ENCODE measurements at places on chromosomes 1 and 21. TPM values are rescaled to one million over a fixed set of nuclear protein-coding genes. Genes with fewer than 3 reads are reported as not detected.

DNA sequence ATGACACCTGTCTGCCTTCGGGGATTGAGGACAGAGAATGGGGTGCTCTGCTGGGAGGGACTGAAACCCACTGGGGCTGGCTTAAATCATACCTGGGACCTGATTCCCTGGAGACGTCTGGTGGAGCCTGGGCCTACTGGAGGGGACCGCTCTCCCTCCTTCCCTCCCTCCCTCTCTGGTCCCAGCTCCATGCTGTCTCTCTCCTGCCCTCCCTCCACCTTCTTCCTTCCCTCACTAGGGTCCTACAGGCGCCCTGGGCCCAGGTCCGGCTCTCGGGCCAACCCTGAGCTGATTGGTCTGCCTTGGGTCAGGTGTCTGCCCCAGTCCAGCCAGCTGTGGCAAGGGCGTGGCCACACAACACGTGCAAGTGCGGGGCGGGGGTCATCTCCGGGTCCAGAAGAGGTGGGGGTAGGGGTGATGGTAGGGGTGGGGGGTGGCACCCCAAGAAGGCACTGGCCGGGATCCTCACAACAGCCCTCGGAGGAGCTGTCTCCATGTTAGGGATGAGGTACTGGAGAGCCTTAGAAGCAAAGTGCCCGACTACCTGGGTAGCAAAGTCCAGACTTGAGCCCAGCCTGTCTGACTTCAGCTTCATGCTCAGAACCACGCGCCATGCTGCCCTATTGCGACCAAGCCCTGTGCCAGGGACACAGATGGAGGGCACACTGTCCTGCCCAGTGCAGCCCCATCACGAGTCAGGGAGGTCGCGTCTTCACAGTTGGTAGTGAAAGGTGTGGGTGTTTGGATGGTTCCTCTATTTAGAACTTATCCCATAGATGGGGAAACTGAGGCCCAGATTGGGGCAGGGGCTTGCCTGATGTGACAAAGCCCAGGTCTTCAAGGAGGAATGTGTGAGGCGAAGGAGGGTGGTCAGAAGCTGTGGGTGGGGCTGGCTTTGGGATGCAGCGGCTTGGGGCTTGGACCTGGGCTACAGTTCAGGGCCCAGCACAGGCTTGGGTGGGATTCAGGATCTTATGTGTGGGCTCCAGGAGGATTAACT is 574.1 kb downstream of the PTPRU start:
- H3K36me3 ChIP-seq, result no peaks in the 10 kb centered on the region
- no peak overlapping the region for H3K4me3 ChIP-seq
- no peak overlapping the region for H3K27ac ChIP-seq
- peaks cover 11% of the 10 kb centered on the region for H3K27me3 ChIP-seq

DNA sequence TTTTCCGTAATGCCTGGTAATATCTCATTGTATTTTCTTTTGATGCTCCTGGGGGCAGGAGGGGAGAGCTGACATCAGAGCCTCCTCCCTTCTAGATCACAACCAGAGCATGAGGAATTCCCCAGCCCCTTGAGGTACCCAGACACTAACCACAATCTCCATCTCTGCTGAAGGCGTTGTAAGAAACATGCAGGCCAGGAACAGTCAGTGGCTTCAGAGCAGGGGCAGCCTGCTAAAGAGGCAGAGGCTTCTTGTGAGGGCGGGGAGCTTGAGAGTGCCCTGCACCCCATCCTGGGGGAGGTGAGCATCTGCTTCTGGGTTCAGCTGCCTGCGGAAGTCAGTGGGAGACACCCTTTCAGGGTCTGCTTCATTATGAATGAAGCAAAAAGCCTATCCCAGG is 19.0 kb downstream of the MAPKAPK2 start:
- H3K4me3 ChIP-seq, result peak overlapping the region; percentile 55
- peak overlapping the region; percentile 57 for H3K27ac ChIP-seq

GRCh38 chr1:115201598-115201997 is 112.3 kb upstream of the TSPAN2 start:
- no peaks in the 10 kb centered on the region for H3K36me3 ChIP-seq
- peaks cover 27% of the 10 kb centered on the region for H3K27me3 ChIP-seq
- no peaks in the 10 kb centered on the region for H3K4me1 ChIP-seq

- H3K4me1 ChIP-seq, result no peaks in the 10 kb centered on the region
- no peaks in the 10 kb centered on the region for H3K36me3 ChIP-seq
- no peak overlapping the region for H3K4me3 ChIP-seq
- no peak for DNase-seq
Measured at GRCh38 chr1:201383647-201384405, 6.3 kb upstream of the TNNT2 start.

Gene CFHR1
- not detected for total RNA-seq

Gene AMY1A
- not detected for total RNA-seq

DNA sequence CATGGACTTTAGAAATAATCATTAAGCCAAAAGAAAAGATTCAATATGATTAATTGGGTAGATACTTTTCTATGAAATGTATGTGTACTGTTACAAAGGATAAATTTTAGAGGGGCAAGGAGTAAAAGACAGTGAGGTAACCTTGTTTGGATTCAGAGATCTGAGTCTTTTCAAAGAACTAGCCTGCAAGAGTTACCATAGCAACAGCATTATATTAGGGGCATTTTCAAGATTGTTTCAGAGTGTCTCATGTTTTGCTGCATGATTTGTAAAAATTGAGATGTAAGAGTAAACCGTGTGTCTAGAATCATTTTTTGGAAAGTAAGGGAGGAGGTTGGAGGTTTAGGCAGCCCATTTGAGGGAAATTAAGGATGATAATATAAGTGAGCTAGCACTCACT is 70.6 kb upstream of the KIAA1614 start:
- no peak for DNase-seq
- peaks cover 9% of the 10 kb centered on the region for H3K4me1 ChIP-seq
- no peak overlapping the region for H3K4me3 ChIP-seq
- H3K27me3 ChIP-seq, result no peaks in the 10 kb centered on the region

DNA sequence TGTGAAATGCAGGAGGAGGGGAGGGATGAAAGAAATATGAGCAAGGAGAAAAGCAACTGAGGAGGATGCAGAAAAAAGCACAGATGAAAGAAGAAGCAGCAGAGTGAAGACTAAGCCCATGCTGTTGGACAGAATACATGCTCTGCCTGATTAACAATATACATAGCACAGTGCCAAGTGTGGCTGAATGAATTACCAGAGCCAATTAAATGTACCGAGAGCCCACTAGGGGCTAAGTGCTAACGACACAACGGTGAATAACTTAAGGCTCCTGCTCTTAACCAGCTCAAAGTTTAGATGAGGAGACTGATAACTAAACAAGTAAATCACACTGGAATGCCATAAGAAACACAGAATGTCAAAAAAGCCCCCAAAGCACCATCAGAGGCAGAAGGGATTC is 15.6 kb downstream of the CADM3 start:
- peaks cover 59% of the 10 kb centered on the region for H3K27me3 ChIP-seq
- H3K4me1 ChIP-seq, result no peaks in the 10 kb centered on the region
- no peak overlapping the region for H3K27ac ChIP-seq
- no peak for DNase-seq

DNA sequence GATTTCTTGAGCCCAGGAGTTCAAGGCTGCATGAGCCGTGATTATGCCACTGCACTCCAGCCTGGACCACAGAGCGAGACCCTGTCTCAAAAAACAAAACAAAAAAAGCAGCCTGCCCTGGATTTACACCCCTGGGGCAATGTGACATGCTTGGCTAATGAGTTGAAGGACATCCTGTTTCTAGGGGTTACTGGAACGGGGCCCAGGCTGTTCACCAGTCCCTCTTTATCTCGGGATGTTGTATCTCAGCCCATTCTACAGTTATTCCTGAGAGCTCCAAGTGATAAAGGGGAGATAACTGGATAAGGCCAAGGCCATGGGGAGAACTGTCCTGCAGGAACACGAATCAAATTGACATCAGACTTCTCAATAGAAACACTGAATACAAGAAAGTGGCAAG is 21.7 kb upstream of the S100A2 start:
- DNase-seq, result no peak
- no peaks in the 10 kb centered on the region for H3K4me1 ChIP-seq
- no peak overlapping the region for H3K4me3 ChIP-seq
- H3K27ac ChIP-seq, result no peak overlapping the region
- H3K27me3 ChIP-seq, result peaks cover 23% of the 10 kb centered on the region
